ENCODE measurements at places on chromosomes 6 and 20. TPM values are rescaled to one million over a fixed set of nuclear protein-coding genes. Genes with fewer than 3 reads are reported as not detected.
A peak's percentile ranks its signal among the peaks of the same experiment; 100 is the strongest.

ZNF165 gene
- 0.92 TPM for total RNA-seq

C20orf141 gene
- not detected for total RNA-seq

HLA-F gene
- total RNA-seq, result 522 TPM

DEFB112 gene
- not detected for total RNA-seq

OOEP gene
- total RNA-seq, result not detected

ZNF391 gene
- 2.8 TPM for total RNA-seq

DNA sequence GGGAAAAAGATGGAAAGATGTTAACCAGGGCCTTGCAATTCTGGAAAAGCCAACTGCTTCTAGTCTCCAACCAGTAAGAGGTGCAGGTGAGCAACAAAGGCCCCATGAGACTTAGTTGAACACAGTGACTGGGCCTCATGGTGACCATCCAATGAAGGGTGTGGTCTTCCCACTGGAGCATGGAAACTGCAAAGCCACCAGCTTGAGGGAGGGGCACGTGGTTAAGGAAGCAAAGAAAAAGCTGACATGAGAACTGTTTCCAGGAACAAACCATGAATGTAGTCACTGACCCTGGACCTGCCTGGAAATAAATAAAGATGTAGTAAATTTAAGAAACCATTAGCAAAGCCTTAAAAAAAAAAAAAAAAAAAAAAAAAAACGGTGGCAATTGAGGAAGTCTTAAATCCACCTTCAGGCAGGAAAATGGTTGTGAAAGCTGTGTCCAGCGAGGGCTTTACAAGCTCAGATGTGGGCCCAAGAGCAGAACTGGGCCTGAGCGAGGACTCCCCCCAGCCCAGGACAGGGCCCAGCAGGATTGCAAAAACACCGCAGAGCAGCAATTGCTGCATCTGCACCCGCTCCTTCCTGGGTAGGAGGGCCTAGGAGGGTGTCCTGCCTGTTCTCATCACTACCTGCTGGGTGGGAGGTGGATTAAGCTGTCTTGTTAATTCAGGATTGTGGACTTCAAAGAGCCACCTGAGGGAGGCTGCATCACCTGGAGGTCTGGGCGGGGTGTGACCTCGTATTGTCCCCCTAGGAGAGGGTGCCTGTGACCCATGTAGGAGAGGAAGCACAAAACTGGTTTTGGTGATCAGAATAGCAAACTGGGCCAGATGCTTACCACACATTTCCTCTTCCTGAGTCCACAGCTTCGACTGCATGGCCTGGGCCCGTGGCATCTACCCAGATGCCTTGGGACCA lies 10.3 kb downstream of the GFRA4 start:
- no peaks in the 10 kb centered on the region for H3K36me3 ChIP-seq
- no peaks in the 10 kb centered on the region for H3K4me1 ChIP-seq
- no peaks in the 10 kb centered on the region for H3K27me3 ChIP-seq
- no peak for DNase-seq

DNA sequence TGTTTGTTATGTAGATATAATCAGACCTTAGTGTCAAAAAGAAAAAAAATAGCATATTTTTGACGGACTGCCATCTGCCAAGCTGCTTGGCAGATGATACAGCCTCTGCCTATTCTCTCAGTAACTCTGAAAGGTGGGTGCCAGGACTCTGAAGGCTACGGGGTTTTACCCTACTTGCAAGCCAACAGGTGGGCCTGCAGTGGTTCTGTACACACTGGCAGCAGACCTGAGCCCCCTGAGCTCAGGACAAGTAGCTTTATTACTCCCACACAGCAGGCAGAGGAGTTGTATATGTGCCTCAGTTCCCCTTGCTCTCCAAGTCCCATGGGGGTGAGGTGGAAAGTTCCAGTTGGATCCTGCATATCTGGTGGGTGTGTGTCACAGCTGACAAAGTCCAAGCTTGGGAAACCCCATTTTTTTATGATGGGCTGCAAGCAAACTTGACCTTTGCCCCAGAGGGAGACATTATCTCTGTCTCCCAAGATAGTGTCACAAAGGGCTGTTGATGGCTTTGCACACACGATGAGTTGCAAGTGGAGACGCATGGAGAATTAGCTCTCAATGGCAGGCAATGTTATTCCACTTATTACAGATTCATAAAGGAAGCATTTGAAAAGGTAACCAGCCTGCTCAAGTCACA lies 20.5 kb upstream of the AFDN start:
- H3K27ac ChIP-seq, result no peak overlapping the region
- no peak for DNase-seq
- no peak overlapping the region for H3K4me3 ChIP-seq

- H3K27me3 ChIP-seq, result no peaks in the 10 kb centered on the region
- no peak for DNase-seq
- no peaks in the 10 kb centered on the region for H3K36me3 ChIP-seq
Observed at GRCh38 chr6:12442455-12442854, 152.3 kb downstream of the EDN1 start.

- H3K27me3 ChIP-seq, result no peaks in the 10 kb centered on the region
- H3K4me3 ChIP-seq, result no peak overlapping the region
- no peak for DNase-seq
- no peak overlapping the region for H3K27ac ChIP-seq
Observed at GRCh38 chr20:467755-468154, 5.4 kb upstream of the TBC1D20 start.

DNA sequence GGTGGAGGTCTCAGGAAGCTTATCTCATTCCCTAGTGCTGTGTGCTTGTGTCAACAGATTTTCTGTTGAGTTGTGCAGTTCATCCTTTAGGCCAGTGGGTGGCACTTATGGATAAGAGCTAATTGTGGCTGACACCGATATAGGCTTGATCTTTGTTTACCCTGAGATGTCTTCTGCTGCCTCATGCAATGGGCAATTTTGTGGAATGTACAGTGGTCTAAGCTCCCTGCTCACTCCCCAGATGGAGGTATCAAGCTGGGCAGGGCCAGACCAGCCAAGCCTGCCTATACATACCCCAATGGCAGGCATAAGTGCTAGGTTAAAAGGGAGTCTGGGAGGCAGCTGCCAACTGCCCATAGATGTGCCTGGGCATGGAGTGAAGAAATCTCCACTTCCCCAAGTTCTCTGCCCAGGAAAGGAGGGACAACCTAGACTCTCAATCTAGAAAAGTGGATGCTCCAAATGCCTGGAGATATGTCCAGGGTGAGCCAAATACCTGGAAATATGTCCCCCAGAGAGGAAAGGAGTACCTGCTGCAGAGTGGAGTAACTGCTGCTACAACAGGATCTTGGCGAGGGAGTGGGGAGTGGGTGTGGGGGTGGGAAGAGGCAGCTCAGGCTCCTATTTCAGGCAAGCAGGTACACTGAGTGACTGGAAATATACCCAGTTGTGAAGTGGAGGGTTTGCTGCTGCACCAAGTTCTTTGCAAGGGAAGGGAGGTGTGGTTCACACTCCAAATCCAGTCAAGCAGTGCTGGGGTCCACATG lies 53.2 kb upstream of the ARG1 start:
- no peaks in the 10 kb centered on the region for H3K27me3 ChIP-seq
- H3K4me1 ChIP-seq, result no peaks in the 10 kb centered on the region
- no peak overlapping the region for H3K4me3 ChIP-seq
- H3K27ac ChIP-seq, result no peak overlapping the region
- no peaks in the 10 kb centered on the region for H3K36me3 ChIP-seq
- no peak for DNase-seq

- H3K27ac ChIP-seq, result no peak overlapping the region
- DNase-seq, result no peak
- no peak overlapping the region for H3K4me3 ChIP-seq
- H3K27me3 ChIP-seq, result peaks cover 7% of the 10 kb centered on the region
Observed at GRCh38 chr6:105184921-105185320, 5.1 kb upstream of the POPDC3 start.

- H3K27me3 ChIP-seq, result no peaks in the 10 kb centered on the region
- no peak for DNase-seq
Observed at GRCh38 chr6:8080362-8081151, 16.4 kb upstream of the BLOC1S5 start.

DNA sequence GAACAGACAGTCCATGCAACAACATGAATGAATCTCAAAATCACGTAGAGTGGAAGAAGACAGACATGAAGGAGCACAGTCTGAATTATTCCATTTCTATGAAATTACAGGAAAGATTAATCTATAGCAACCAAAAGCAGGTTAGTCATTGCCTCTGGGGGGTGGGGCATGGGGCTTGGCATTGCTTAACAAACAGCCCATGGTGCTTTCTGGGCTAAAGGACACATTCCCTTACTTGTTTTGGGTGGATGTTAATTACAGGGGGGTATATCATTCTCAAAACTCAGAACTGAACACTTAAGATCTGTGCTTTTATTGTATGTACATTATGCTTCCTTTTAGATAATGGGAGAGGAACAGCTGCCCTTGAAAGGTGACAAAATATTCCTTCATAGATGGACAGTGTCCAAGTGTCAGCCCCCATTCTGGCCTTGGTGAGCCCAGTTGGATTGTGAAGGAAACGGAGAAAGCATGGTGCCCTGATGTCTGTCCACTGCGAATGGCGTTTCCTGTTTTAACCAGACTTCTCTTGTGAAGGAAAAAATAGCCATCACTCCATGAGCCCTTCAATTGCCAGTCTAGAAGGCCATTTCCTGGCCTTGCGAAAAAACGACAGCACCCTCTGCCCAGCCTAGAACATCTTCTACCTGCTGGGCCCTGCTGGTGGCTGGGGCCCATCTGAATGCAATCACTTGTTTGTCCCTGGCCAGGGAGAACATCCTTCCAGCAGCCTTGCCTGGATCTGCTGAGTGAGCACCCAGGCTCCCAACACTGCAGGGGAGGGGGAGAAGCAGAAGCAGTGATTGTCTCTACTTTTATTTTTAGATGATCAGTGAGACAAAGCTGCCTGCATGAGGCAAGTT lies 179.7 kb downstream of the BCAS1 start:
- peaks cover 7% of the 10 kb centered on the region for H3K4me1 ChIP-seq
- no peak overlapping the region for H3K4me3 ChIP-seq
- H3K36me3 ChIP-seq, result no peaks in the 10 kb centered on the region
- H3K27me3 ChIP-seq, result no peaks in the 10 kb centered on the region
- H3K27ac ChIP-seq, result no peak overlapping the region
- DNase-seq, result no peak

- H3K4me1 ChIP-seq, result no peaks in the 10 kb centered on the region
- H3K36me3 ChIP-seq, result no peaks in the 10 kb centered on the region
- H3K27ac ChIP-seq, result no peak overlapping the region
- H3K4me3 ChIP-seq, result no peak overlapping the region
Observed at GRCh38 chr6:135475292-135475886, 22.2 kb downstream of the AHI1 start.

DNA sequence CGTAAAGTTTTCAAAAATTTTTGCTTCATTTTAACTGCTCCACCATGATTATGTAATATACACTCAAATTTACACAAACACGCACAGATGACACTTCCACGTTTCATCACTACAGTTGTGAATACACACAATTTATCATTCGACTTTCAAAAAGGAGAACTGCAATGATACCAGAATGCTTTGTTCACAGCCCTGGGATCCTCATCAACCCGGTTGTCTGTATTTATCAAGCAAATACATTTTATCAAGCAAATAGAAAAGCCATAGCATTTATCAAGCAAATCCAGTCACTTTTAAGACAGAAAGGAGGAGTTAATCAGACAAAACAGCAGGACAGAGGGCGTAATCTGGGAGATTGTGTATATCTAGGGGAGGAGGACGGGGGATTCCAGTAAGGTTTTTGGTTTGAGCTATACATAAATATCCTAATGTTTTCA lies 20.3 kb upstream of the ABT1 start:
- no peaks in the 10 kb centered on the region for H3K27me3 ChIP-seq
- peaks cover 6% of the 10 kb centered on the region for H3K4me1 ChIP-seq
- no peak for DNase-seq
- peak overlapping the region; percentile 47 for H3K4me3 ChIP-seq
- H3K36me3 ChIP-seq, result no peaks in the 10 kb centered on the region

All from naive thymus-derived CD4-positive, alpha-beta T cell (primary cell).